Spleen (tissue), 13 donors: ENCODE measurements at places on chromosomes 6 and 20. TPM values are rescaled to one million over a fixed set of nuclear protein-coding genes. Genes with fewer than 3 reads are reported as not detected.

The RAET1E gene
- total RNA-seq, result 3.4 TPM

DNA sequence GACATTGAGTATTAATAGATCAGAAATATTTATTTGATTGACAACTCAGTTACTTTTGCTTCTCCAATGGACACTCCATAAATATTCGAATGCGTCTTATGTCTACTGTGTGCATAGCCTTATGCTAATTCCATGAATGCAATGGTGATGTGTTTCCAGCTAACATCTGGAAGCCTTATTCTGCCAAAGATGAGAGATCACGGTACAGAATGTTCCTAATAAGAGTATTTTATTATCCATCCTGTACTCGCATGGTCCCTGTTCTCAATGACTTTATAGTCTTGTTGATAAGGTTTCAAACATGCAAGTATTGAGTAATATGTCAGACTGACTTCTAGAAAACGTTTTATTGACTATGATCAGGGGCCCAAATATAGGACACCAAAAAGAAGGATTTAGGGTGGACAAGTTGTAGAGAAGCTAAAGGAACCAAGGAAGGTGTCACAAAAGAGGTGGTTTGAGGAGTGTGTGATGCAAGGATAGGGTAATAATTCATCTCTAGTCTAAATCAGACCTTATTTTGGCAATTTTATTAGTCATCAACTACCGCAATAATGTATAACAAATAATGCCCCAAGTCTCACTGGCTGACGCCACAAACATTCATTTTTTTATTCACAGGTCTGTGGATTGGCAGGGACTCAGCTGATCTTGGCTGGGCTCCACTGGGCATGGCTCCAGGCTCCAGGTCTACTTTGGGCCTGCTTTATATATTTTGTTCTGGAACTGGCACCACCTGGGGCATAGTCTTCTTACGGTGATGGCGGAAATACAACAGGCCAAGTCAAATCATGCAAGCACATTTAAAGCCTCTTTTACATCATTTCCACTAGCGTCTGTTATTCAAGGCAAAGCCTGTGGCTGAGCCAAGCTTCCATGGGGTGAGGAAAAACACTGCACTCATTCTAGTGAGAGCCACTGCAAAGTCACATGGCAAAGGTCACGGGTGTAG lies 24.5 kb upstream of the CD83 start:
- no peak overlapping the region for H3K4me3 ChIP-seq
- no peaks in the 10 kb centered on the region for H3K27me3 ChIP-seq
- H3K36me3 ChIP-seq, result no peaks in the 10 kb centered on the region
- DNase-seq, result no peak
- peaks cover 39% of the 10 kb centered on the region for H3K4me1 ChIP-seq

DNA sequence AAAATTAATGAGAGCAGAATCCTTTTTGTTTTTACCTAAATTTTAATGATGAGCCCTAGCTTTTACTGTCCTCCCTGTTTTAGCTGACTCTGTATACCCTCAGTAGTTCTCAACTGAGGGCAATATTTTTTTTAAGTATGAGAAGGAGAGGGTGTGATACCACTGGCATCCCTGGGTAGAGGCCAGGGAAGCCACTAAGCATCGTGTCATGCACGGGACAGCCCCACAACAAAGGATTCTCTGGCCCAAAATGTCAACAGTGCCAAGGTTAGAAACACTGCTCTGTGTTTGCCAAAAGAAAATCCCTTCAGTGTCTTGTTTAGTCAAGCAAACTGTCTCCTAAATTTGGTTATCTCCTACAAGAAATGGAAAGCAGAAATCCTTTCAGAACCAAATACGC lies 210.4 kb downstream of the KCNQ5 start:
- no peak overlapping the region for H3K27ac ChIP-seq
- DNase-seq, result no peak
- H3K27me3 ChIP-seq, result no peaks in the 10 kb centered on the region
- no peak overlapping the region for H3K4me3 ChIP-seq

DNA sequence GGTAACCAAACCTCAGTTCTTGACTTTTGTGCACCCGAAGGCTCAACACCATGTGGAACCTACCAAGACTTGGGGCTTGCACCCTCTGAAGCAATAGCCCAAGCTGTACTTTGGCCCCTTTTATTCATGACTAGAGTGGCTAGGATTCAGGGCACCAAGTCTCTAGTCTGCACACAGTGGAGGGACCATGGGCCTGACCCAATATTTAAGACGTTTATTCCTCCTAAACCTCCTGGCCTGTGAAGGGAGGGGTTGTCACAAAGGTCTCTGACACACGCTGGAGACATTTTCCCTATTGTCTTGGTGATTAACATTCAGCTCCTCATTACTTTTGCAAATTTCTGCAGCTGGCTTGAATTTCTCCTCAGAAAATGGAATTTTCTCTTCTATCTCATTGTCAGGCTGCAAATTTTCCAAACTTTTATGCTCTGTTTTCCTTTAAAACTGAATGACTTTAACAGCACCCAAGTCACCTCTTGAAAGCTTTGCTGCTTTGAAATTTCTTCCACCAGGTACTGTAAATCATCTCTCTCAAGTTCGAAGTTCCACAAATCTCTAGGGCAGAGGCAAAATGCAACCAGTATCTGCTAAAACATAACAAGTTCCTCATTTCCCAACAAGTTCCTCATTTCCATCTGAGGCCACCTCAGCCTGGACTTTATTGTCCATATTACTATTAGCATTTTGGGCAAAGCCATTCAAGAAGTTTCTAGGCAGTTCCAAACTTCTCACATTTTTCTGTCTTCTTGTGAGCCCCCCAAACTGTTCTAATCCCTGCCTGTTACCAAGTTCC lies 481.4 kb upstream of the BTBD3 start:
- H3K27ac ChIP-seq, result no peak overlapping the region
- no peak for DNase-seq
- no peaks in the 10 kb centered on the region for H3K4me1 ChIP-seq
- H3K4me3 ChIP-seq, result no peak overlapping the region
- no peaks in the 10 kb centered on the region for H3K27me3 ChIP-seq

DNA sequence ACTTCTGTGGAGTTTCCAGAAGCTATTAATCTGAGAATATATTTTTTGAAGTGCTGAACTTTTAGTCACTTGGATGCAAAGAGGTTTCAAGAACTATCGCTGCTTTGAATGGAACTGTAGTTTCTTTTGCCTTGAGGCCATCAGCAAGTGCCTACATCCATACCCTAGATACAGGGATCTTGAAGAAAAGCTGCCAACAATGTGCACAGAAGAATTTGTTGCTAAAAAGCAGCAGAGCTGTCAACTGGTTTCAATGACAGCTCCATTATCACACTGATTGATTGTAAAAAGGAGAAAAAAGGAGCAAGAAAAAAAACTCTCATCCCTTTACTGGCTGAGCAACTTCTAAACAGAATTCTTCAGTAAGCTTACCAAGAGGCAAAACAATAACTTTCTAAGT lies 251.0 kb upstream of the NRSN1 start:
- no peaks in the 10 kb centered on the region for H3K36me3 ChIP-seq
- H3K4me1 ChIP-seq, result no peaks in the 10 kb centered on the region
- no peak overlapping the region for H3K4me3 ChIP-seq
- no peak overlapping the region for H3K27ac ChIP-seq
- no peak for DNase-seq
- no peaks in the 10 kb centered on the region for H3K27me3 ChIP-seq
